Stimulated activated CD4-positive, alpha-beta T cell treated with anti-CD3 and anti-CD28 coated beads, TNF-alpha, amount 100 ng/mL, for 24 hours (primary cell): ENCODE measurements at places on chromosomes 5 and 9.

- no peak for DNase-seq
Observed at GRCh38 chr9:87491523-87491922, 6.1 kb upstream of the DAPK1 start.

GRCh38 chr5:112811023-112811422 lies 50.1 kb upstream of the SRP19 start:
- no peak for DNase-seq

- no peak for DNase-seq
Observed at GRCh38 chr5:14267166-14267838, 124.2 kb downstream of the TRIO start.

GRCh38 chr5:149775785-149776184 lies 45.7 kb downstream of the PPARGC1B start:
- DNase-seq: no peak

DNA sequence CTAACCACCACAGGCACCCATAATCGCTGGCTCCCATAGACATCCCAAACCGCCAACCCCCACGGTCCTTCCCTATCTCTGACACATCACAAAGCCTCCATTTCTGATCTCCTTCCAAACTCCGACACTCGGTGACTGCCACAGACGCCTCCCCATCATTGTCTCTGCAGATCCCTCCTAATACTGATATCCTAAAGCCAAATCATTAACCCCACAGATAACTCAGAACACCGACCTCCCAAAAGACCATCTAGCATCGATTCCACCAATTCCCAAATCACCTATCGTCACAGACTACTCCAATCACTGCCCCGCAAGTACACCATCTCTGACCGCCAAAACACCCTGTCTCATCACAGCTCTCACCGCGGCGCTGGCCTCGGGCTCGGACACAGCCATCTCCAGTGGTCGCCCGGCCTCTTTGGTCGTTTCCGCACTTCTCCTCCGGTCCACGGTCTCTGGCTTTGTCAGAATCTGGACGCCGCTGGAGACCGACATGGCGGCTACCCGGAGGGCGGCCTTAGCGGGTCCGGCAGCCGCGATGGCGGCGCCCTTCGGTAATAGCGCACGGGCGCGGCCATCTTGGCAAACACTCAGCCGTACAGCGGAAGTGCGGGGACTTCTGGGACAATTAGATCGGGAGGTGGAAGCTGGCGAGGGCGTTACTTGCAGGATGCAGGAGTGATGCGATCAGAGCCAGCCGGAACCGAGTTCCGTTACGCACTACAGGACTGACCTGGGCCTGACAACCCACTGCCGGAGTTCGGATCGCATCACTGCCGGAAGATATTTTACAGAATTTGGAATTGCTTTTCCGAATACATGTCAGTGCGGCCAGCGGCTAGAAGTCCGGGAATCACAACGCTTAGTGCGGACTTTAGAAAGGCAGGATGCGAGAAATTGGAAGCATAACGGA lies at the start of gene ZFP37:
Gene ZFP37 (minus strand): TSS at position 534 of the 916 bp plus-strand sequence. CDS start 36 bp downstream, at position 498.
- peak; percentile 47 for DNase-seq

DNA sequence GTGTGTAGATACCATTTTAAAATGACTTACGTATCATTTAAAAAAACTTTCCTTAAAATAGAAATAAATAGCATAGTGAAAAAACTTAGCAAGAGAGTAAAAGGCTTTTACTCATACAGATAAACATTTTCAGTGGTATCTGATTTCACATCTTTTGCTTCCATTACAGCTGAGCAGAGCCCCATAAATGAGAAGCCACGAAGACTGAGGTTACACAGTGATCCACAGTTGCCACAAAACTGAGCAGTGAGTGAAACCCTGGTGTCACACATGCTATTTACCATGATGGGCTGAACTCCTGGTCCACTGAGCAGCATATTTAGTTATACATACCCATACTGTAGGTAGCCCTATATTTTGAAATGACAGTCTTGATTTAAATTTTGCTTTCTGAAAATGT lies 401.2 kb downstream of the KIAA0825 start:
- DNase-seq: no peak

GRCh38 chr9:70902692-70903131 lies 218.7 kb downstream of the TRPM3 start:
- DNase-seq: no peak

DNA sequence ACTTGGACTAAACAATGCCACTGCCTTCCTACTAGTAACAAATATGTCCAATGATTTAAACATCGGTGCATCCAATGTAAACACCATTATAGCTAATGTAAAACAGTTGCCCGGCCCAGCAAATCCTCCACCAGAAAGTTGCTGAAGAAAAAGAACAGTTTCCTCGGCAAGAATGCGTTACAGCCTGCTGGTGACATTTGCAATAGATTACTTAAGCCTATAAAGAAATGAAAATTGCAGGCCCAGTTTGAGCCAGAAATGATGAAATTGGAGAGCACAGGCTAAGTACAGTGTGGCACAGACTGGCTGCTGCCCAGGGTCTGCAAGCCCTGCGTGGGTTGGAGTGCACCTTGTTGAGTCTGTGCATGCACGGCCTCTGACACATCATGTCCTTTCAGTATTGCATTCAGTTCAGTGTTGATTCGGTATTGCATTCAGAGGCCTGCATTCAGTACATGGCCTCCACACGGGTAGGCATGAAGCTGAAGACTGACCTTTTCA lies 406.0 kb upstream of the KLF4 start:
- no peak for DNase-seq

DNA sequence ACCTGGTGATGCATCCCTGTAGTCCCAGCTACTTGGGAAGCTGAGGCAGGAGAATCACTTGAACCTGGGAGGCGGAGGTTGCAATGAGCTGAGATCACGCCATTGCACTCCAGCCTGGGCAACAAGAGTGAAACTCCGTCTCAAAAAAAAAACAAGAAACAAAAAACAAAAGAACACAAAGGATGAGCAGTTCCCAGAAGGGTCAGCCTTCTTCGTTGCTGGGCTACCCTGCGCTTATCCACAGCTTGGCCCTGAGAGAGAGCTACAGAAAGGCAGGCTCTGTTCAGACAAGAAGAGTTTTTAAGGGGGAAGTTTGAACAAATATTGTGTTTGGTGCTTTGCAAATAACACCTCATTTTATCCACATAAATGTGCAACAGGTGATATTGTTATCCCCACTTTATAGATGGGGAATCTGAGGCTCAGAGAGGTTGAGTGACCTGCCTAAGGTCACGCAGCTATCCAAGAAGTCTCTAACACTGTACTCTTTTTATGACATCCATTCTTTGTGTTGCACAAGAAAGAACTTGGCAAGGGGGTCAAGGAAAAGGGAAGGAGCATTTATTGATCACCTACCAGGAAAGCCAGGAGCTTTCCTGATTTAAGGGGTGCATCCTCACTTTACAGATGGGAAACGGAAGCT lies 63.7 kb upstream of the NEURL1B start:
- DNase-seq: no peak

DNA sequence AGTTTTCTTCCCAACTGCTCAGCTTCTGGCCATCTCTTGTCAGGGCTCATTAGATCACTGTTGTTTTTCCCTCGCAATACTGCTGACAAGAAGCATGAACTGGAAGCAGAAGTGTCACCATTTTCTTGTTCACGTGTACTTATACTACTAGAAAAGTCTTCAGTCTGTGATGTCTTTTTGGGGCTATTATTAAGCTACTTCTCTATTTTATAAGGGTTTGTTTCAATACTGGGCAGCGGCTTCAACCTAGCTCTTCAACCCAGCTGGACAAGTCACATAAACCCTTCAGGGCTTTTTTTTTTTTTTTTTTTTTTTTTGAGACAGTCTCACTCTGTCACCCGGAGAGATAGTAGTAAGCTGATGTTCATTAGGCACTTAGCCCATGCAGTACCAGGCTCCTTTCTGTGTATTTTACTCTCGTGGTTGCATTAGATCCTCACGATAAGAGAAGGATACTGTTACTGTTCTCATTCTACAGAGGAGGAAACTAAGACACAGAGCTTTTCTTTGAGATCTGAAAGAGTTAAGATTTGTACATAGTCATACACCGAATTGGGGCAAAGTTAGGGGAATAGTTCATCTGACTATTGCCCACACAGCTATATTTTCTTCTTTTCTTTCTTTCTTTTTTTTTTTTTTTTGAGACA lies 20.5 kb downstream of the RAPGEF1 start:
- DNase-seq: no peak

DNA sequence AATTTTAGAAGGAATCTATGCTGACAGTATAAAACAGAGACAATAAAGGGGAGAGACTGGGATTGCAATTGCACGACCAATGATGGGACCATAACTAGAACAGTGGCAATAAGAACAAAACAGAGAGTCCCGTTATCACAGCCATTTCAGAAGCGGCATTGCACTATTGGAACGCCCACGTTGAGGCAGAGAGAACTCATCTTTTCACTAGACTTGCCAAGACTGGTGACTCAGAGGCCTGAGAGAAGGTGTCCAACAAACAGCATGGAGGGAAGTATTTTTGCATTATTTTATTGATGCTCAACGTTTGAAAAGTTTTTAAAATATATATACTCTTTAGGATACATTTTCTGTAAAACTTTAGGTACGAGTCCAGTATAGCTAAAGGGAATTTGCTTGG lies 737.7 kb downstream of the TLE1 start:
- DNase-seq: no peak

DNA sequence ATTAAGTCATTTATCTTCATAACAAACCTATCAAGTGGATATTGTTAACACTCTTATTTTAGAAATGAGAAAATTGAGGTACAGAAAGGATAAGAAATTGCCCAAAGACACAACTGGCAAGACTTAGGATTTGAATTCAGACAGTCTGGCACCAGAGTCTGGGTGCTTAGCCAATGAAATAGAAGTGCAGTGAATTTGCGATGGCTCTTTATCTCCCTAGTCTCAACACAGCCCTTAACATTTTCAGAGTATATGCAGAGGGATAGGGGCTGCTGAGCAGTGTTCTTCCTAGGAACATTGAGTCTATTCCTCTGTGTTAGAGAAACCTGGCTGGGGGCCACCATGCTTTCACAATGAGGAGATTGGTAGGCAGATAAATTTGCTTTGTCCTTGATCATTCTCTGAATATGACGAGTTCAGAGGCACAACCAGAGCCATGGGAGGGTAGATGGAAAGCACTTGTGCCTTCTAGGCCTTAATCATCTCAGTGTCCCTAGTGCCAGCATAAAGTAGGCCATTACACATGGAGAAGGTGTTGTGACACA lies 6.1 kb upstream of the FSD1L start:
- no peak for DNase-seq

- DNase-seq: peak; percentile 27
Observed at GRCh38 chr9:19161257-19162025, 34.1 kb upstream of the PLIN2 start.

- DNase-seq: no peak
Observed at GRCh38 chr5:38540314-38540713, 16.1 kb downstream of the LIFR start.

GRCh38 chr9:70061776-70062175 lies 18.1 kb downstream of the MAMDC2 start:
- no peak for DNase-seq

DNA sequence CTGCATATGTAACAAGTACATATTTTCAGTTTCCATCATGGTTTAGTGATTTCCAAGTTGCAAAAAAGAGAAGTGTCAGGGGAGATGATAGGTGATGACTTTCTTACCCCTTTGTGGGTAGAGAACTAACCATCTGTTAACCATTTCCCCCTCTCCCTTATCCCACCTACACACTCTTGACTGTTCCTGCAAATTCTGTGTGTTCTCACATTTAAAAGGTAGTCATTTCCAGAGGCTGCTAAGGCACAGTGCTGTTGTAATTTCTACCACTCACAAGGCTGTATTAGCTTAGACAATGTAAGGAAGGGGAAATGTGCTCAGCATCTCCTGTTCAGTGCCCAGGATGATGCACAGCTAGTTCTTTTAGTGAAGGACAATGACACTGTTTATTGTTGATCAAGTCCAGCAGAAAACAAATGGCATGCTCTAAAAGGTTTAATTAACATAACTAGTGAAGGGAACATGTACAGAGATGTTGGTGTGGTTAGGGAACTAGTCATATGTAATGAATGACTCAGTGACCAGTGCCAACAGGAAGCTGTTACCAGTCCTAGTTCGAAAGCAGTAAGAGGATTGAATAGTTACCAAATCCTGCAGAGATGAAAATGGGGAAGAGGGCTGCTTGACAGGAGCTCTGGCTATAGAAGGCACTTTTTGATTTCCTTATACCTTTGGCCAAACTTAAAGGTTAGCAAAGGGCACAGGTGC lies 165.1 kb downstream of the PLK2 start:
- DNase-seq: no peak

- peak; percentile 45 for DNase-seq
Observed at GRCh38 chr5:119435436-119436132, 16.7 kb upstream of the HSD17B4 start.

- no peak for DNase-seq
Observed at GRCh38 chr5:139061274-139061673, 136.9 kb downstream of the SIL1 start.

DNA sequence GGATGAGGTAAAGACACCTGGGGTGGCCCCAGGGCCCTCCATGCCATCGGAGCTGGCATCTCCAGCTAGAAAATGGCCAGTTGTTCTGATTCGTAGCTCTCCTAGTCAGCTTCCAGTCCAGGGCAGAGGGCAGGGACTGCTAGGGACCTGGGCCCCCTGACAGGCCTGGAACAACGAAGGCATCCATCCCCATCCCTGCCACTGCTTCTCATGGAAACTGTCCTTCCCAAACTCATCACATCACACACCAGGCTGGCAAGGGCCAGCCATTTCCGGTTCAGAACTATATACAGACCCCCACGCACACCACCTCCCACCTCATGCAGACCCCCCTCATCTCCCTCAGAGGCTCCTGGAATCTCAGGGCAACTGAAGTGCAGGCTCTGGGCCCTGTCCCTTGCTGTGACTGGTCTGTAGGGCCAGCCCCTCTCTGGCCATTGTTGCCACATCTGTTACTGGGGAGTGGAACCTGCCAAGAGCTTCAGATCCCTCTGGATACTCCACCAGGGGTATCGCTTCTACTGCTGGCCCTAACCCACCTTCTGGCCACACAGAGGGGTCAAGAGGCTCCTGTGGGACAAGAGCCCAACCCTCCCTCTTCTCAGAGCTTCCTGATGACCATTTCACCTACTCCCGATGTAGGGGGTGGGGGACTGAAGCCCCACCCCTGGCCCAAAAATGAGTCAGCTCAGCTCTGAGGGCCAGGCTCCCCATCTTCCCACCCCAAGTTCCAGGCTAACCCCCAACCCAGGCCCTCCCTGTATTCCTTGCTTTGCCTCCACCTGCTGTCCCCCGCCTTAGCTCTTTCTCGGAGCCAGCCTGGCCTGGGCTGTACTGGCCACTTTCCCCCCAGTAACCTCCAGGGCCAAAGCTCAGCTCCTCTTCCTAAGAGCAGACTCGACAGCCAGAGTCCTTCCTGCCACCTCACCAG lies 1.2 kb upstream of the MZB1 start:
- DNase-seq: no peak

- no peak for DNase-seq
Observed at GRCh38 chr5:149424371-149425315, 45.6 kb upstream of the IL17B start.

GRCh38 chr5:150372639-150373038 lies 15.1 kb downstream of the TCOF1 start:
- DNase-seq: no peak

- no peak for DNase-seq
Observed at GRCh38 chr9:75084081-75084672, 3.8 kb downstream of the NMRK1 start.
